Right cardiac atrium (tissue), 5 donors: ENCODE measurements at places on chromosomes 16 and 17. TPM values are rescaled to one million over a fixed set of nuclear protein-coding genes. Genes with fewer than 3 reads are reported as not detected.

The SLC35G6 gene
- polyA plus RNA-seq: not detected

The SLC6A2 gene
- polyA plus RNA-seq: not detected

The MYH8 gene
- polyA plus RNA-seq: not detected

The KLHL10 gene
- polyA plus RNA-seq: 0.09 TPM

The NETO2 gene
- polyA plus RNA-seq: 0.41 TPM

The PERCC1 gene
- 0.18 TPM for polyA plus RNA-seq

The TEX14 gene
- 0.27 TPM for polyA plus RNA-seq

DNA sequence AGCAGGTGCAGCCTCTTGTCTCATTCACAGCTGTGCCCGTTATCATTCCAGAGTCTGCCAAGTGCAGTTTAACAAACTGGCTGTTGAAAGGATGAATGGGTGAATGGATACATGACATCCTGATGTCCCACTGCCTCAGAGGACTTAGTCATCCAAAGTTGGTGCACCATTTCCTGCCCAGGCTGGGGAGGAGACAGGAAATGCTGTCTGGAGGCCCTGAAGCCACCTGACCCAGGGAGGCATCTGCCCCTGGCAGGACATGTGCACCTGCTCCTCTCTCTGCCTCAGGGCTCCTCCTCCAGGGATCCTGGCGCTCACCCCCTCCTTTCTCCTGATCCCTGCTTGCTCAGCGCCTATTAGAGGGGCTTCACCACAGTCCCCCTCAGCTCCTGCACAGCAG lies 1.8 kb upstream of the CD300C start:
- DNase-seq: no peak

DNA sequence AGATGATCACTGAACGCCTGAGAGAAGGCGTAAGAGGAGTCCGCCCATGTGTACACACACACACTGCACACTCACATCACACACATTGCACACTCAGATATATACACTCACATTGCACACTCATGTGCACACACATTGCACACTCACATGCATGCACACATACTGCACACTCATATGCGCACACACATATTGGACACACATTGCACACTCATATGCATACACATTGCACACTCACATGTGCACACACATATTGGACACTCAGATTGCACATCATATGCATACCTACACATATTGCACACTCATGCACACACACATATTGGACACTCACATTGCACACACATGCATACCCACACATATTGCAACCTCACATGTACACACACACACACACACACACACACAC lies 163.2 kb downstream of the WSCD1 start:
- DNase-seq: no peak

DNA sequence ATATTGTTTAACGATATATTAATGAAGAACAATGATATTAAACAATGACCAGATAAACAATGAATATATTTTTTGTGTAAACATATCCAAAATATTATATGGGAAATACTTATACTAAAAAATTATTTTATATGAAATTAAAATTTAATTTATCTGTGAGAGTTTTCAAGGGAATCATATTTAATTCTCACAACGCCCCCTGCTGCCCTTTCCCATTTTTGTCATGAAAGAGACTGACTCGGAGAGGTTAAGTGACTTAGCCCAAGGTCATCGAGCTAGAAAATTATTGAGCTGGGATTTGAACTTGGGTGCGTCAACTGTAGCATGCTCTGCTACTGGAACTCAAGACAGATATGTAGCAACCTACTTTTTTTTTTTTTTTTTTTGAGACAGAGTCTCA lies 7.2 kb upstream of the MYCBPAP start:
- DNase-seq: no peak

DNA sequence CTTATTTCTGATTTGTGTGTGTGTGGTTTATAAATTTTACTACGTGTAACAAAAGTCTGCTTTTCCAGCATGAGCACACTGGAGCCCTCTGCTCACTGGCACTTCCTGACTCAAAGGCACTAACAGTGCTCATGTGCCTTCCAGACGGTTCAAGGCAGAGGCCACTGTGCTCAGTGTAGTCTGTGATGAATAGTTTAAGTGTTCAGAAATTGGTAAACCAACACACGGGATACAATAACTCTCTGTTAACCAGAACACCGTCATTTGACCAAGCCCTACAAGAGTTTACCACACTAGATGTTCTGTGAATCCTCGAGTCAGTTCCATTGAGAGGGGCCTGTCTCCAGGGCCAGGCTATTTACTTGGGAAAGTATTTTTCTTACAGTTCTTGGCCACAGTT lies 191.9 kb downstream of the MRTFB start:
- DNase-seq: no peak

DNA sequence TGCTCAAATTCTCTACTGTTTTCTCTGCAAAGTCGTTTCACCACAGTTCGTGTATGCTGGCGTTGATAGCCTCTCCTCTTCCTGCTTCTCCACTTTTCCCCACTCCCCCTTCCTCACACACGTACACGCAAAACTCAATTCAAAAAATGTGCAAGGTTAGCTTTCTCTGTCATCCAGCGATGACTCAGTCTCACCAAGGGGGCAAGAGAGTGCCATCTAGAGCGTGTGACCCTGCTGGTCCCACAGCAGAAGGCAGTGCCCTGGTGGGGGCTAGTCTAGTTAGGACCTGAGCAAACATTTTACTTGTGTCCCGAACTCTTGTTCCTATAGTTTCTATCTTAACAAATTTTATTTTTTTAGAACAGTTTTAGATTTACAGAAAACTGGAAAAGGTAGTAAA lies 121.2 kb upstream of the CHMP6 start:
- DNase-seq: no peak

DNA sequence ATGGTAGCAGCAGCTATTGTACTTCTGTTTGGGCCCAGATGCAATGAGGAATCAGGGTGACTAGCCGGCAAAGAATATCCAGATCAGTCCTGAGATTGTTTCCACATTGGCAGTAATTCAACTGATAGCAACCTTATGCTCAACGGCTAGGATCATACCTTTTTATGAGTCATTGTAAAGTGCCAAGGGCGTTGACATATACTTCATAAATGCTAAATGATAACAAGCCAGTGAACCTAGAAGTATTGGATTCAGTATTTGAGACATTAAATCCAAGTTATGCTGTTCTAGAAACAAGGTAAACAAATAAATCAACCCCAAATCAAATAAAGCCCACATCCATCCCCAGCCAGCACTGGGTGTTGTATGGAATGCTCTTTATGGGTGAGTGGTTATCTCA lies 207.1 kb upstream of the ZFHX3 start:
- DNase-seq: no peak

DNA sequence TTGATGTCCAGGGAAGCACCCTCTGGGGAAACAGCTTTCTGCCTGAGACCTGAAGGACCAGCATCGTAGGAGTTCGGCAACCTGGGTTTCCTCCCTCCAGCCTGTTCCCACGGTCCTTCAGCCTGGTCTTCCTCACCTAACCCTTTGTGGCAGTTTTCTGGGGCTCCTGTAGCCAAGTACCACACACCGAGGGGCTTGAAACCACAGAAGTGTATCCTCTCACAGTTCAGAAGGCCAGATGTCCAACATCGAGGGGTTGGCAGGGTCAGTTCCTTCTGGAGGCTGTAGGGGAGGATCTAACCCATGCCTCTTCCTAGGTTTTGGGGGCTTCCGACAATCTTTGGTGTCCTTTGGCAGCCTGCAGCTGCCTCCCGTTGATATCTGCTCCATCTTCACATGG lies 381.0 kb upstream of the TNRC6C start:
- no peak for DNase-seq

DNA sequence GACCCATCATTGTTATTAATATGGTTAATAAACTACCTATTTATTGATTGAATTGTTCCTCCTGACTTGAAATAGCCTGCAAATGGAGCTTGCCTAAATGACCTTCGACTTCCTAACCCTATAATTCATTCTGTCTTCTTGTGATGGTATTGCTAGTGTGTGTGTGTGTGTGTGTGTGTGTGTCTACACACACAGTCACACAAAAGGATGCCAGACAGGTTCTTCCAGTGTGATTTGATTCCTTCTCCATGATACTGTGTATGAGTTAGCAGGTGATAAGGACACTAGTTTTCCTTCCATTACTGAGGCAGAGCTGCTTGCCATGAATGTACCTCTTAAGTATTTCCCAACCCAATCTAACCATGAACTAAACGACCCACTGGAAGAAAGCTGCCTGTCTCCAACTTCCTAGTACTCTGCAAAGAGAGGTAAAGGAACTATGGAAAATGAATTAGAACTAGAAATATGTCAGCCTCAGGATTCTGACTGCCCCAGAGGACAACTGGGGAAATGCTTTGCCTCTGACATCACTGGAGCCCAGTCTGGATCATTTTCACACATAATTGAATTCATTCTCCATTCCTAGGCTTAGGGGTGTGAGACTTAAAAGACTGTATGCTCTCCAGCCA lies 3.5 kb upstream of the CDC6 start:
- DNase-seq: no peak

GRCh38 chr16:56930486-56931270 lies 1.3 kb upstream of the HERPUD1 start:
- no peak for DNase-seq

DNA sequence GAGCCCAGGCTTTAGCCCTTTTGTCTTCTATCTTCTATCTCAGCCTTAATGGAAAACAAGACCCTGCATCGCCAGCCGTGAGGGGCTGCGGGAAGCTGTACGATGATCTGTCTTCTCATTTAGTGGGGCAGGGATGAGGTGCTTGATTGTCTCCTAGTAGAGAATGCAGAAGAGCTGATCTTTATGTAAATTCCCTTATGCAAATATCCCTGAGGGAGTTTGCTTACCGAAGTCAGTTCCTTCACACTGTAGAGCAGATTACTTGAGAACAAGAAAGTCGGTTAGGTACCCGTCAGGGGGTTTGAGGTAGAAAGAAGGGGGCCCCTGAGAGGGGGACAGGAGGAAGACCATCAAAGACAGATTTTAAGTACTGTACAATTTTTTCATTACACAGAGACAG lies 66.2 kb downstream of the IRF8 start:
- no peak for DNase-seq

GRCh38 chr16:23074423-23074822 lies 74.8 kb downstream of the USP31 start:
- DNase-seq: peak; percentile 70

DNA sequence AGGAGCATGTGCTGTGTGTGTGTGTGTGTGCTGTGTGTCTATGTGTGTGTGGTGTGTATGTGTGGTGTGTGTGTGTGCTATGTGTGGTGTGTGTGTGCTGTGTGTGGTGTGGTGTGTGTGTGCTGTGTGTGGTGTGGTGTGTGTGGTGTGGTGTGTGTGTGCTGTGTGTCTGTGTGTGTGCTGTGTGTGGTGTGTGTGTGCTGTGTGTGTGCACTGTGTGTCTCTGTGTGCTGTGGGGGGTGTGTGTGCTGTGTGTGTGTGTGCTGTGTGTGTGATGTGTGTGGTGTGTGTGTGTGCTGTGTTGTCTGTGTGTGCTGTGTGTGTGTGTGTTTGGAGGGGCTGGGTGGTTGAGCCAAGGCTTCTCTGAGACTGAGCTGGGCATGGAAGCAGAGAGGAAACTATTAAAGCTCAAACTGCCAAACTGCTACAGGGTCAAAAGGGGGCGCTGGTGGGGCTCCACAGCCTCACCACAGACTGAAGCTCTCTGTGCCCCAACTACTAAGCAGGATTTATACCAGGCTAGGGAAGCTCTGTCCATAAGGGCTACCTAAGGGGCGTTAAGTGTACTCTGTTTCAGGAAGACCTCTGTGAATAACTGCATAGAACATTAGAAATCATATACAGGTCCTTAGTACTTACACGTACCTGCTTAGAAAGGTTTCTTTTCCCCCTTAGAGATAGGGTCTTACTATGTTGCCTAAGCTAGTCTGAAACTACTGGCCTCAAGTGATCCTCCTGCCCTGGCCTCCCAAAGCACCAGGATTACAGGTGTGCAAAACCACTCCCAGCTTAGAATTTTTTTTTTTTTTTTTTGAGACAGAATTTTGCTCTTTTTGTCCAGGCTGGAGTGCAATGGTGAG lies 27.8 kb upstream of the GHDC start:
- DNase-seq: no peak

GRCh38 chr17:79478051-79478461 lies 132.8 kb downstream of the RBFOX3 start:
- DNase-seq: no peak

- DNase-seq: no peak
Observed at GRCh38 chr17:42512733-42513251, 23.2 kb upstream of the NAGLU start.

GRCh38 chr17:68349157-68349556 lies 57.9 kb downstream of the ARSG start:
- DNase-seq: no peak

DNA sequence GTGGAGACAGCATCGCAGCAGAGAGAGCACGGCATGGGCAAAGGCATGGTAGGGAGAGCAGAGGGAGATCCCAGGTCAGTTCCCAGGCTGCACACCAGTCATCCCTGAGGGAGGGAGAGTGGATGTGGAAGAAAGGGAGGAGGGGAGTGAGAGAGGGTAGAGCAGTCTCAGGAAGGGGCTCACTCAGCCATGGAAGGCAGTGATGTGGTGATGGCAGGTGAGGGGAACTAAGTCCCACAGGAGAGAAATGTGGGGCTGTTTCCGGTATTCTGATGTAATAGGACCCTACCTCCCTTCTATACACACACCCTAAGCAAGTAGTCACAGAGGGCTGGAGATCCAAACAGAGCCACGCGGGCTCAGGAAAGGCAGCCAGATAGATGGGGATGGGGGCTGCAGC lies 500.3 kb upstream of the CDH11 start:
- DNase-seq: no peak

DNA sequence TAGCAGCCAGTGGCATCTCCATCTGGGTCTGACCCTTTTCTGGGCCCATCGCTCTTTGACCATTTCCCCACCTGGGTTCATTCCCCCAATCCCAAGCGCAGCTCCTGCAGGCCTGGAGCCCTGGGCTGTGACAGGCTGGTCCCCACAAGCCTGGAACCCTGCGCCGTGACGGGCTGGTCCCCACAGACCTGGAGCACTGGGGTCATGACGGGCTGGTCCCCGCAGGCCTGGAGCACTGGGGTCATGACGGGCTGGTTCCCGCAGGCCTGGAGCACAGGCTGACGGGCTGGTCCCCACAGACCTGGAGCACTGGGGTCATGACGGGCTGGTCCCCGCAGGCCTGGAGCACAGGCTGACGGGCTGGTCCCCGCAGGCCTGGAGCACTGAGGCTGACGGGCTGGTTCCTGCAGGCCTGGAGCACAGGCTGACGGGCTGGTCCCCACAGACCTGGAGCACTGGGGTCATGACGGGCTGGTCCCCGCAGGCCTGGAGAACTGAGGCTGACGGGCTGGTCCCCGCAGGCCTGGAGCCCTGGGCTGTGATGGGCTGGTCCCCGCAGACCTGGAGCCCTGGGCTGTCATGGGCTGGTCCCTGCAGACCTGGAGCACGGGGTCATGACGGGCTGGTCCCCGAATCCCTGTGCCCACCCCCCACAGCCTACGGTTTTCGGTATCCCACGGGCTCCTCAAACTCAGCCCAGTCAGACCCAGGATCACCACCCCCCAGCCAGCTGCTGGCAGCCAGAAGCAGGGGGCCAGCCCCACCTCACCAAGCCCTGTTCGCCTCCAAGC lies 16.6 kb downstream of the TMC6 start:
- no peak for DNase-seq

GRCh38 chr17:61047515-61047914 lies 352.1 kb upstream of the TBX2 start:
- no peak for DNase-seq
